ENCODE measurements at places on chromosomes 2 and 18.
A peak's percentile ranks its signal among the peaks of the same experiment; 100 is the strongest.

GRCh38 chr2:127105656-127106456 lies 1.1 kb downstream of the BIN1 start:
- no peak for DNase-seq

DNA sequence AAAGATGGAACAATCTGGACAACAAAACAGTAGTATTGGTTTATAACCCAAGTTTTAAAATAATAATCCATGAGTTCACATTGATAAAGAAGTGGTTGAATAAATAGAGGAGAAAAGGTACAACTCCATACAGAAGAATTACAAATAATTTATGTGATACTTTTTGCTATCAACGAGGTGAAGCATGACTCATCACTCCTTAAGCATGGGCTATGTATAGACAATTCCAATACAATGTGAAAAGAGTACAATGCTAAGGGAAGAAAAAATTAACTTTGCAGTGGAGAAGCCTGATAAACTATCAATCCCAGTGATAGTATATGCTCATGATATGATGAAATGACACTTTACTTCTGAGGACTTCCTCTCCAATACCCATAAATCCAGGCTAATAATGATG lies 312.9 kb downstream of the GULP1 start:
- no peak for DNase-seq

- DNase-seq = no peak
Measured at GRCh38 chr2:169260246-169260645, 102.1 kb downstream of the LRP2 start.

GRCh38 chr2:66700677-66701066 lies 265.7 kb downstream of the MEIS1 start:
- no peak for DNase-seq

DNA sequence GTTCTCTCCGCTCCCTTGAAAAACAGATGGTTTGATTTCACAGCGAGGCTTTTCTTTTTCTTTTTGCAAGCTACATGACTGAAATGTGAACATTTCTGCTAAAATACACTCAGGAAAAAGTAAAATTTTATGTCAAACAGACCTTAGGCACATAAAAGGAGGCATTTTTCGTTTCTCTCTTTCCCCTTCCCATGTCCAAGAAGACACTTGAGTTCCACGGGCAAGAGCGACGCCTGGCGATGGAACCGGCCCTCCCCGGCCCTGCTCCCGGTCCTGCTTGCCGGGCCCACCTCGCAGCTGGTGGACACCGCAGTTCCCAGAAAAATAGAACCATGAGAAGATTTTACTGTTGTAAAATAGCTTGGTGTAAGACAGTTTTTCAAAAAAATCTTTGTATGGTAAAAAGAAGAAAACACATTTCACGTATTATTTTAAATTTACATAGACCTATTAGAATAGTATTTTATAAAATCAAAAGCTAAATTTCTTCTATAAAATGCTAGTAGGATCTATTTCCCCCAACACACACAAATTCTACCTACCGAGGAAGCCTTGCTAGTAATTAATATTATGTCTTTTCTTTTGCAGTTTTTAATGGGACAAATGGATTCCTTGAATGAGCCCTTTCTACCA lies 2.3 kb upstream of the ALKAL2 start:
- DNase-seq = no peak

GRCh38 chr2:68698567-68699377 lies 35.8 kb upstream of the ARHGAP25 start:
- DNase-seq = no peak

- DNase-seq = no peak
Measured at GRCh38 chr2:139645617-139646016, 865.4 kb upstream of the NXPH2 start.

- no peak for DNase-seq
Measured at GRCh38 chr2:63425606-63426005, 162.7 kb downstream of the WDPCP start.

GRCh38 chr2:177161741-177162460 lies 50.7 kb upstream of the HNRNPA3 start:
- DNase-seq = no peak

DNA sequence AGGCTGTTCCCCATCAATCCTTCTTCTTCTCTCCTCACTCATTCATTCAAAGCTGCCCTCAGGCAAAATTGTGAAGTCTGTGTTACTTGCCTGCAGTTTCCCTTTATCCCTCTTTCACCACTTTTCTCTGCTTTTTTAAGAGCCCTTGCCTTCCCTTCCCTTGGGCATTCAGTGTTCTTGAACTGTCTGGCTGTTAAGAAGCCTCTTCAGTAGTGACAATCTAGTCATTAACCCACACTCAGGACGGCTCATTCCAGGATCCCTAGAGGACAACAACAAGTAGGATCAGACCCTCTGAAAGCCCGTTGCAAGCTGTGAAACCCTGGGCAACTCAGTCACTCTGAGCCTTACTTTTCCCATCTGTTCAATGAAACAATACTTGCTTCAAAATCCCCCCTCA lies 615.7 kb downstream of the EPHA4 start:
- DNase-seq = no peak

DNA sequence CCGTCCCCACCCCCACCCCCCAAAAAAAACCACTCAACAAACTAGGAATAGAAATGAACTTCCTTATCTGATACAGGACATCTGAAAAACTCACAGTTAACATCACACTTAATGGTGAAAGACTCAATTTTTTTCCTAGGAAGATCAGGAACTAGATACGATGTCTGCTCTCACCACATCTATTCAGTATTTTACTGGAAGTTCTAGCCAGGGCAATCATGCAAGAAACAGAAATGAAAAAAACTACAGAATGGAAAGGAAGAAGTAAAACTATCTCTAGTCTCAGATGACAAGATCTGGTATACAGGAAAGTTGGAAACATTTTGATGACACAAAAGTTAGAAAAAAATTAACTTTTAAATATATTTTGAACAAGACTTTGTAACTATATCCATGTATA lies 114.4 kb upstream of the FZD5 start:
- DNase-seq = no peak

DNA sequence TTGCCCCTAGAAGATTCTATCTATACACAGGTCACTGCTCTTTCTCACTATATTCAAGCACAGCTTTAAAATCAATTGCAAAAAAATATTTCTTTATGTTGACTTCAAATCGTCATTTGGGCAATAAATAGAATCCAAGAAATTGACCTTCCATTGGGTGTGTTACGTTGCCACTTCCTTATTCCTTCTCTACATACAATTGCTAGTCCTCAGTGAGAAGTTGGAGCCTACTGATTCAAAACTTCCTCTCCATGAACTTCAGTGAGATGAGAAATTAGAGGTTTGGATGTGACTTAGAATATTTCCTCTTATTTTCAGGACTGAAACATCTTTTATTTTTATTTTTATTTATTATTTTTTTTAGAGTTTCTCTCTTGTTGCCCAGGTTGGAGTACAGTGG lies 40.3 kb downstream of the PMAIP1 start:
- no peak for DNase-seq

DNA sequence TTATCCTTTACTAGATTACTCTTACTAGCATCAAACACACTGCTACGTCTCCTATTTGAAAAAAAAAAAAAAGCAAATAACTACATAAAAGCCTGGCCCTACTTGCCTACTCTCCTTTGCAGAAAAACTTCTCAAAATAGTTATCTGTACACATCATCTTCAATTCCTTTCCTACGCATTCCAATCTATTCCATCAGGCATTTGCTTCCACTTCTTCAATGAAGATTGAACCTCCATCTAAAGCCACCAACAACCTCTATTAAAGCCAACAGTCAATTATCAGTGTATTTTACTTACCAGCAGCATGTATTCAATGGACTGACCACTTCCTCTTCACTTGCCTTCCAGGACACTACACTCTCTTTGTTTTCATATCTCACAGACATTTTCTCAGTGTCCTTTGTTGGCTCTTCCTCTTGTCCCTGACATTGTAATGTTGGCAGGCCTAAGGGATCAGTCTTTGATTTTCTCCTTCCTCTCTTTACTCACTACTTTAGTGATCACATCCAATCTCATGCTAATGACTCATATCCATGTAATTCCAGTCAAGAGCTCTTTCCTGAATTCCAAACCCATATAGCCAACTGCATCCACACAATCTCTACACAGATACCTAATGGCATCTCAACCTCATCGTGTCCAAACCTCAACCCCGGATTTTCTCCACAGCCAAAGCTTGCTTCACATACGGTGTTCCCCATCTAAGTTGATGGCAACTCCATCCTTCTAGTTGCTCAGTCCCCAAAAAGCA lies 131.3 kb downstream of the CCDC148 start:
- no peak for DNase-seq

DNA sequence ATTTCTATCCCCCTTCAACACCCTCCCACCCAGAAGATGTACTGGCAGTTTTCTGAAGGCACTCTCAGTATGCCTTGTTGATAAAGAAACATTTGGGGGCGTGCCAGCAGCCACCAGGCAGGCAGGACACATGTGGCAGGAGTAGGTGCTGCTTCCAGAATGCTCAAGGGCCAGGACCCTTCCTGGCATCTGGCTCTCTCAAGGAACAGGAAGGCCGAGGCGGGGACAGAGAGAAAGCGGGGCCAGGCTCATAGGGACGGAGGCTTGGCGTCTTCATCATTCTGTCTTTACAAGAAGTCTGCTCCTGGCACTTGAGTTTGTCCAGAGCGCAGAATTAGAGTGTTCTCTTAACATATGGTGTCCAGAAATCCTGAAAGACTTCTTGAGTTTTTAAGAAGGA lies 121.6 kb downstream of the FAM210A start:
- DNase-seq = no peak

GRCh38 chr2:31384351-31384750 lies 30.2 kb downstream of the XDH start:
- no peak for DNase-seq

DNA sequence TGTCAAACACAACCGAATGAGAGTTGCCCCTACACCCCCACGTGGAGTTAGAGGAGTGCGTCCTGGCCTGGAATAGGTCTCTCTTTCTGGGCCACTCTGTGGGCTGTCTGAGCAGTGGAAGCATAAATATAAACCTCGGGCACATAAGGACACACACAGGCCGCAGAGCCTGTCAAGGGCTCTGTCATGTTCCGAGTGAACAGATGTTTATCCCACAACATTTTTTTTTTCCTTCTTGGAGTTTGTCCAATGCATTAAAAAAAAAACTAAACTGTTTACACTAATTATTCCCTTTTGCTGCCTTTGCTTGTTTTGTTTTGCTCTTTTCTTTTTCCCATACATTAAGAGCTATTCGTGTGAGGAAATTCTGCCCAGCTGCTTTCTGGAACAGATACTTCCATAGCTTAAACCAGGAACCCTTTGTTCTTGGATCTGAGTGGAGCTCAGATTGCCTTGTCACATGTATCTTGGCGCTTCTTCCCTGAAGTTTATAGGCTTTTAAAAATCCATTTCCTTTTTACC lies 228.3 kb upstream of the FOSL2 start:
- DNase-seq = no peak

DNA sequence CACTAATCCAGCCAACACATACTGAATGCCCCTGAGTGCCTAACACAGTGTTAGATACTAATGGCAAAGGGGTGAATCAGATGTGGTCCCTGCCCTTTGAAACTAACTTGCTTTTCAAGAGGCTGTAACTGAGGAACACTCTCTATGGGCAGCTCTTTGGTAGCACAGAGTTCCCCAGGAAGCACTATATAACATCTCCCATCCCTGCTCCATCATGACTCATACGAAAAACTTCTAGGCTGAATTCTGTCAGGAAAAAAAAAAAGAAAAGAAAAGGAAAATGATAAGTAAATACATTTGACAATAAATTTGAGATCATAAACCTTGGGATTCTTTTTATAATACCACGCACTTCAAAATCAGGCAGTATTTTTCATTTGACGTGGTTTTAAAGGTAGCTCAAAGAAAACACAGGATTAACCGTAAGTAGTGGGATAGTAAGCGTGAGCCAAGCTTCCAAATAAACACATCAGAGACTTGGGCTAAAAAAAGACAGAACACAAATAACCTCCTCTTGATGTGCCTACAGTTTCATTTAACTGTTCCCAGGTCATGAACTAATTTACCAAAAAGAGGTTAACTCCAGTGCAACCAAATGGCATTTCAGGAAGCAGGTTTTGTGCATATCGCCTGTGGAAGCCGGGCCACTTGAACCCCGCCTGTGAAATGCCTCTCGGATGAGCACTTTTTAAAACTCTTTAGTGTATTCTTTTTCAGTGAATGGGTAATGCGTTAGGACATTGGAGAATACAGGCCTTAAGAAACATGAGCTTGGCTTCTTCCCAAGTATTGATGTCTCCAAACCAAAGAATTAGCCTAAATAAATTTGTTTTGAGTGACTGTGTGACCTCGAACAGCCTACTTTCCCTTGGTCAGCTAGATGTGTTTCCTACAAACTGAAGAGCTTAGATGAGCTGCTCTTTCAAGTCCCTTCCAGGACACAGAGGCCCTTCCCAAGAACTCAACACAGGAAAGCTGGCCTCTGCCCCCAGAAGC lies 42.0 kb downstream of the RDH14 start:
- no peak for DNase-seq

- DNase-seq = no peak
Measured at GRCh38 chr2:66251573-66251972, 183.4 kb upstream of the MEIS1 start.

DNA sequence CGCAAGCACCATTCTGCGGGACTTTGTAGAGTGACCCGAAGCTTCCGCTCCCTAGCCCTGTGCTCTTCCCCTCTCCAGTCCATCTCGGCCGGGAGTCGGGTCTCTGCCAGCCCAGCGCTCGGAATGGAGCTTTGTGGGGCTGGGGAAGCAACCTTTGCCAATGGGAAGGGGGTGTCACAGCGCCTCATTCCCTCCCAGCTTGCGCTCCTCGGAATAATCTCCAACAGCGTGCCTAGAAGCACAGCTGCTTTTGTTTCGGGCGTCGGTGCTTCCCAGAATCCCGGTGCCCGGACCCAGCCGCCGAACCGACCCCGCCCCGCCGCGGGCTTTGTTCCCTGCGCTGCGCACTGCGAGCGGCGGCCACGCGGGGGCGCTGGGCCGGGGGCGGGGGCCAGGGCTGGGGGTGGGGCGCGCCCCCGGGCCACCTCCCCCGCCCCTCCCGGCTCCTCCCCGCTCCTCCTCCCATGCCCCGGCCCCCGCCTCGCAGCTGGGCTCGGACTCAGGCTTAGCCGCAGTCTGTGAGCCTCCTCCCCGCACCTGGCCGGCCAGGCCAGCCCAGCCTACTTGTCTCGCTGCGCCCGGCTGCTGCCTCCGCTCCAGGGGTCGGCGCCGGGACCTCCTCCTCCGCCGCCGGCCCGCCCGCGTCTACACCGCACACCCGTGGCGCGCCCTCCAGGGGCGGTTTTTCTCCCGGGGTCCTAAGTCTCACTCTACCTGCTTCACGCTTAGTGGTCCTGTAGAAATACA lies 77.7 kb upstream of the SMAD2 start:
- DNase-seq = peak; percentile 4

DNA sequence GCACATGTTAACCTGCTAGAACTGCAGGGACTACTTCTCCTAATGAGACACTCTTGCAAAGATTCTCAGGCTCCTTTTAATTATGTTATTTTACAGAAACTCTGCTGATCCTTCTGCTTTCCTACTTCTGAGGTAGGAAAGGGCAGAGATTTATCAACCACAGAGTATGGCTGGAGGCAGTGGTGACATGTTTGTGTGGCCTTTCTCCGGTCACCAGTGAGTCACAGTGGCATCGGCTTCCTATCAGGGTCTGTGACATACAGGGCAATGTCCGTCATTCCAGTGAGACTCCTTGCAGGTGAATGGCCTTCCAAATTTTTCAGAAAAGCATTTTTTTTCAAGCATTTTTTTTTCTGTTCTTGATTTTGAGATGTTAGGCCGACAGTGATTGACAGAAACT lies 180.7 kb upstream of the LYPD1 start:
- no peak for DNase-seq
